Activated T-cell treated with anti-CD3 and anti-CD28 coated beads, Interleukin-2, amount 50 U/mL, for 4 hours (primary cell): ENCODE measurements at places on chromosomes 5 and 9. TPM values are rescaled to one million over a fixed set of nuclear protein-coding genes. Genes with fewer than 3 reads are reported as not detected.

Gene ACER2
- total RNA-seq: 0.65 TPM

Gene SV2C
- not detected for total RNA-seq

Gene CENPH
- total RNA-seq: 41.6 TPM

Gene CNTNAP3
- not detected for total RNA-seq

Gene ALDH1B1
- total RNA-seq: 22.0 TPM

Gene PCDHB7
- not detected for total RNA-seq

Gene BTNL8
- not detected for total RNA-seq

Gene CNTRL
- 46.5 TPM for total RNA-seq

Gene SLC6A19
- total RNA-seq: not detected

Gene AJM1
- total RNA-seq: 1.7 TPM

Gene FOXD4L3
- total RNA-seq: not detected

Gene IL13
- total RNA-seq: 12.5 TPM

Gene NDFIP1
- 117 TPM for total RNA-seq

Gene PKD2L2
- total RNA-seq: not detected

Gene OLFM1
- total RNA-seq: 0.26 TPM

Gene BAAT
- total RNA-seq: 0.16 TPM

Gene CAAP1
- 24.9 TPM for total RNA-seq

Gene GRXCR2
- total RNA-seq: not detected

Gene SLC4A9
- not detected for total RNA-seq

Gene THBS4
- 0.27 TPM for total RNA-seq

Gene LMX1B
- total RNA-seq: not detected

Gene DNAI1
- not detected for total RNA-seq

Gene PFN3
- total RNA-seq: not detected

Gene MARVELD2
- total RNA-seq: 0.48 TPM

Gene ORM2
- not detected for total RNA-seq

Gene PCA3
- total RNA-seq: not detected

Gene INSL4
- not detected for total RNA-seq

Gene PDE6A
- total RNA-seq: not detected

Gene TSPAN17
- 28.0 TPM for total RNA-seq

Gene SLC25A2
- total RNA-seq: not detected

Gene CA9
- total RNA-seq: 0.24 TPM

Gene TRAF1
- 343 TPM for total RNA-seq

Gene IFNA14
- total RNA-seq: not detected

Gene TRIM7
- total RNA-seq: 0.99 TPM

Gene IFNA13
- not detected for total RNA-seq

Gene OSMR
- total RNA-seq: 0.15 TPM

Gene OBP2B
- not detected for total RNA-seq

Gene SELENOP
- total RNA-seq: 1.1 TPM

Gene SLC6A7
- not detected for total RNA-seq

Gene ANKRD31
- 0.37 TPM for total RNA-seq

Gene PTGDS
- total RNA-seq: 0.51 TPM
